ENCODE measurements at places on chromosomes 7 and 10. TPM values are rescaled to one million over a fixed set of nuclear protein-coding genes. Genes with fewer than 3 reads are reported as not detected.

Gene CAMK1D
- 6.0 TPM for total RNA-seq

DNA sequence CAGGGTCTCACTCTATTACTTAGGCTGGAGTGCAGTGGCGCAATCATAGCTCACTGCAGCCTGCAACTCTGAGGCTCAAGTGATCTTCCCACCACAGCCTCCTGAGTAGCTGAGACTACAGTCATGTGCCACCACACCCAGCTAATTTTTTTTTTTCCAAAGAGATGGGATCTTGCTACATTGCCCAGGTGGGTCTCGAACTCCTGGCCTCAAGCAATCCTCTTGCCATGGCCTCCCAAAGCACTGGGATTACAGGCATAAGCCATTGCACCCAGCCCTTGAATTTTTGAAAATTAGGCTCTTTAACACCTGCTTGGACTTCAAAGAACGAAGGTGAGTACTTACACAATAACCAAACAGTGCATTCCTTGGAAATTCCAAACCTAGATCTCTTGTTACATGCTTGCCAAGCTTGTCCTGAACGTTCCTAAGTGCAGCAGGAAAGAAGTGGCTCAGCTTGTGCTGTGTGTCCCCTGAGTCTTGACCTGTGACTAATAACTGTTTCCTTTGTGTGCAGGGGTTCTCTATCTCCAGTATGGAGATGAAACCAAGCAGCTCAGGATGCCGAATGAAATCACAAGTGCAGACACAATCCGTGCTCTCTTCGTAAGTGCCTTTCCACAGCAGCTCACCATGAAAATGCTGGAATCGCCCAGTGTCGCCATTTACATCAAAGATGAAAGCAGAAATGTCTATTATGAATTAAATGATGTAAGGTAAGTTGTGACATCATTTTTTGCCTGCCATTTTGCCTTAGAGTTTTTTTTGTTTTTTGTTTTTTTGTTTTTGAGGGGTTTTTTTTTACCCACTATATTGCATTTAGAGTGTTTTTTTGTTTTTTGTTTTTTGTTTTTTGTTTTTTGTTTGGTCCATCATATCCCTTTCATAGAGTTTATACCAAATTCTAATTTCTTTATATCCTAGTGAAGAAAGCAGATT lies 223.8 kb downstream of the KIAA1217 start:
- DNase-seq: no peak

DNA sequence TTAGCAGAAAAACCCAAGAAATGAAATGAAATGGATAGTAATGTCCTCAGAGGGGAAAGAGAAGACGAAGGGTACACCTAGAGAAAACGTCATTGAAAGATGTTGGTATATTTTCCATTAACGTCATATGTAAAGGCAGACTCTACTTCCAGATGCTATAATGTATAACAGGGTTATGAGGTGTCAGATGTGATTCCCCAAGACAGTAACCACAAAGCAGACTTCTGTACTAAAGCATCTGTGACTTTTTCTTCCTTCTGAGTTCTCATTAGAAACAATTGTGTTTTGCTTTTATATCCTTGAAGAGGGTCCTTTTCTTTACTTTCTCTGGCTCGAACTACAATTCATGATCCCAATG lies 37.4 kb downstream of the LRRC72 start:
- DNase-seq: no peak

DNA sequence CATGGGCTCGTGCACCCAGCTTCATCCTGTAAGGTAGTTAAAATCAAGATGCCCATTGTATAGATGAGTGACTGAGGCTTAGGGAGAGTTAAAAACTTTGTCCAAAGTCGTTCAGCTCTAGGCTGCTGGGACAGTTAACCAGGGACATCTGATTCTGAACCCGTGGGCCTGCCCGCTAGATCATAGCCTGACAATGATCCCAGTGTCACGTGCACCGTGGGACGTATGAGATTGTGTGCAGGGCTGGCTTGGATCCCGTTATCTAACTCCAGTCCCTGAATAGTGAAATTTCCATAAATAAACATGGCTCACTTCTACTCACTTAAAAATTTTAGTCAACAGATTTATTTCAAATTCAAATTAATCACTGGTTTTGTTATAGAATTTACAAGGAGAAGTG lies 24.9 kb downstream of the C10orf120 start:
- DNase-seq: no peak

GRCh38 chr7:86964973-86965726 lies 94.3 kb downstream of the ELAPOR2 start:
- no peak for DNase-seq

Gene C10orf62
- 1.2 TPM for total RNA-seq

- no peak for DNase-seq
Observed at GRCh38 chr7:28149291-28150101, 31.1 kb downstream of the JAZF1 start.

DNA sequence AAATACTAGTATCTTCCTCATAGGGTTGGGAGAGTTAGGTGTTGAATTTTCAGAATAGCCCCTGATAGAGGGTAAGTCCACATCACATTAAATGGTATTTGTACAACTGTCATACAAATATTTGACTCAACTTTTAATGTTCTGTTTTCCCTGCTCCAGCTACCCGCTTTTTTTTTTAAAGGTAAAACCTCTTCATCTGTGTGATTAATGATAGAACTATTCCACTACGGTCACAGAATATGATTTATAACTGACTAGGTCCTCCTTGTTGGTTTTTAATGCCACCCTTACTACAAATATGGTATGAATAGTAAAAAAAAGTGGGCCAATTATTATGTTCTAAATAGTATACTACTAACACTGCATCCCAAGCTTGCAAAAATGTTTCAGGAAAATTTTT lies 15.6 kb upstream of the NRP1 start:
- DNase-seq: no peak

Gene SVOPL
- total RNA-seq: not detected

Gene LEP
- total RNA-seq: 306 TPM

DNA sequence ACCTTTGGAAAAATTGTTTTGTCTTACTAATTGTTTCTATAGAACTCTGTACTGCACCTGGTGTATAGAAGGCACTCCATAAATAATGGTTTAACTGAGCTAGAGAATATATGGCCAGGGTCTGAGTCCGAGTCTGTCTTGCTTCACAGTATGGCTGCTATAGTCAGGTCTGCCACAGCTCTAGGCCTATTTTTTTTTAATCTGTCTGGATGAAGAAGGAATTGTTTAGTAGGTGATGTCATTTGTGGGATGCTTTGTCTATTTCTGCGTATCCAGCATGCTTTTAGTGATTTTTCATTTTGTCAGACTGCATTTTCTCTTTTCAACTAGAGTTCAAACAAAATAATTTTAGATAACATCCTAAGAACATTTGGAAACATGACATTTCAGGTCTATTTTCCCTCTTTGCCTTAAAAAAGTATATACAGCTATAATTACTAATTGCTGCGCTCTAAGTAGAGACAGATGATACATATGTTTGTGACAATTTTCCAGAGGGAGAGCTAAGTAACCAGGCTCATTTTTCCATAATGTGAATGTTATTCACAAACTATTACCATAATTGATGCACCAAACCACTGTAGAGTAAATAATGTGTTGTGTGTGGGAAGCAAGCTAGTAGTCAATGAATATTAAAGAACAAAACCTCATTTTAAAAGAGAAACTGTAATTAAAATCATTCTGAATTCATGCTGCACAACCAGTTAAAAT lies 361.7 kb downstream of the AUTS2 start:
- DNase-seq: no peak

- no peak for DNase-seq
Observed at GRCh38 chr7:122831436-122831835, 54.8 kb downstream of the CADPS2 start.

Gene PPP1R3C
- total RNA-seq: 6.2 TPM

GRCh38 chr7:155021699-155022145 lies 18.8 kb upstream of the PAXIP1 start:
- no peak for DNase-seq

GRCh38 chr10:131211559-131211958 lies 100.0 kb downstream of the TCERG1L start:
- DNase-seq: no peak

- DNase-seq: no peak
Observed at GRCh38 chr10:95675403-95676116, 18.2 kb downstream of the TCTN3 start.

Gene SCIN
- 4.3 TPM for total RNA-seq

GRCh38 chr10:50604049-50604640 lies 19.6 kb downstream of the SGMS1 start:
- DNase-seq: no peak

GRCh38 chr7:1302936-1303335 lies 70.3 kb downstream of the UNCX start:
- DNase-seq: no peak

GRCh38 chr10:15120523-15120922 lies 23.4 kb downstream of the RPP38 start:
- no peak for DNase-seq

DNA sequence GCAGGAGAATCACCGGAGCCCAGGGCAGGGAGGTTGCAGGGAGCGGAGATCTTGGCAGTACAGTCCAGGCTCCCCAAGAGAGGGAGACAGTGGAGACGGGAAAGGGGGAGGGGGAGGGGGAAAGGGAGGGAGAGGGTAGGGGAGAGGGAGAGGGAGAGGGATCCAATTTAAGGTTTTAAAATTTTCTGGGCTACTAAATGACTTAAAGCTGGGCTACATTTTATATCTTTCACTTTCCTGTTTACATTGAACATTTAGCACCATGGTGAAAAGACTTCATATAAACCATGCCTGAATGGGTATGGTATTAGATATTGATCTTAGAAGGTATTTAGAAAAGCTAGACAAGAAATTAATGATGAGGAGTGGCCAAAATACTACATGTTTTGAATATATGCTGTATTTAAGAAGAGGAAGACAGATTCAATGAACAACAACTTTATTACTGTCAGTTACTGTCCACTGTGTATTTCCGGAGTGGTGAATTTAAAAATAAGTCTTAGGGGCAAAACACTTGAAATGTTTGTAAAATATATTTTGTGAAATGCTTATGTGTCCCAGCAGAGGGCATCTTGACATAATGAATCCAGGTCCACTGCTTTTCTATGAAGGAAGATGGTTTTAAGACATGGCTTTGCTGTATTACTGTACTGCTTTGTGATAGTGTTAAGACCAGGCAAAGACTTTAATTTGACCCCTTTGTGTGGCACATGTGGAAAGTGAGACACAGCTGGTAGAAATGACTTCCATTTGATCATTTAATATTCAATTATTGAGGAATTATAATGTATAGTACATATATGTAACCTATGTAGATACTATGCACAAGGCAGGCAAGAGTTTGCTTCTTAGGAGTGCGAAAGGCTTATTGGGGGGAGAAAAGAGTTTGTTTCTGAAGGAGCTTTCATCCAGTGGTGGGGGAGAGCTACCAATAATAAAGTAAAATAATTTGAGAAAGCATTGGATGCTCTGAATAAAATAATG lies 52.8 kb downstream of the NRF1 start:
- DNase-seq: no peak

DNA sequence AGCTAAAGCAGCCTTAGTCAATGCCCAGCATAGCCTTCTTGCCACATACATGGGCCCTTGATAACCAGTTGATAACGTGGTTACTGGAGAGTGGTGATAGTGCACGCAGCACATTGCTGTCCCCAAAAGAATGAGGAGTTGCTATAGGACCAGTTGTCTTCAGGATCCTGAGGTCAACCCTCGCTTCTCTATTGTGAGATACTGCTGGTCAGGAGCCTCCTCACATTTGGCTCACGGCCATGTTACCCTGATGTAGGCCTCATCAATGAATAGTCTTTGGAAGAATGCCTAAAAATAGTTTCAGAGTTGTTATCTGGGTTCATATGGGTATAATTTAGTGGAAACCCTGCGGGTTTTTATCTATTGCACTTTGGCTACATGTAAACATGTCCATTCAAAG lies 230.7 kb downstream of the VTI1A start:
- no peak for DNase-seq

DNA sequence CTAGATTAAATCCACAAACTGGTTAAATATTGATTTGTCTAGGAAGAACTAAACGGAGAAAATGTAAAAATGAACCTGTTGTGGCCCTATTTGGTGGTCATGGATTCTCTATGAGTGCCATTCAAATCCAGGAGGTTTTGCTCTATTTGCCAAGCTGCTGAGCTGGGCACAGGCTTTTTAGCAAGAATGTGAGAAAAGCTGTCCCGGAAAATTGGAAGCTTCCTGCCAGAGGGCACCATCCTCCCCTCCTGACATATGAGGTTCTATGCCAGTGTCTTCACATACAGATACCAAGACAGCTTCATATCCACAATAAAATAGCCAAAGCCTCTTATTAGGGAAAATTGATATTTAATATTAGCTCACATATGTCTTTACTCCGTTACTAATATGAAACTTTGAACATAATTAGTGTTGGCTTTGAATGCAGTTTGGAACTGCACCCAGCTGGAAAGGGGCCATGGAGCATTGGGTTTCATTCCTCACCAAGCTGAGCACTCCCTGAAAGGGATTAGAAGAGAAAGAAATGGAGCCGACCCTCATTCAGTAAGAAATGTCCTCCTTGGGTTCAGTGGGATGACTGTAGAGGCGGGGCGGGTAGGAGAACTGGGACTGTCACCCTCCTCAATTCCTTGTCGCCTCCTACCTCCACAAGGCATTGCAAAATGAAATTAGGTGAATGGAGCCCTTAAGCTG lies 47.8 kb downstream of the NRCAM start:
- no peak for DNase-seq

Gene TCAF2
- total RNA-seq: 7.7 TPM

- DNase-seq: no peak
Observed at GRCh38 chr7:94675356-94675755, 19.4 kb upstream of the SGCE start.

DNA sequence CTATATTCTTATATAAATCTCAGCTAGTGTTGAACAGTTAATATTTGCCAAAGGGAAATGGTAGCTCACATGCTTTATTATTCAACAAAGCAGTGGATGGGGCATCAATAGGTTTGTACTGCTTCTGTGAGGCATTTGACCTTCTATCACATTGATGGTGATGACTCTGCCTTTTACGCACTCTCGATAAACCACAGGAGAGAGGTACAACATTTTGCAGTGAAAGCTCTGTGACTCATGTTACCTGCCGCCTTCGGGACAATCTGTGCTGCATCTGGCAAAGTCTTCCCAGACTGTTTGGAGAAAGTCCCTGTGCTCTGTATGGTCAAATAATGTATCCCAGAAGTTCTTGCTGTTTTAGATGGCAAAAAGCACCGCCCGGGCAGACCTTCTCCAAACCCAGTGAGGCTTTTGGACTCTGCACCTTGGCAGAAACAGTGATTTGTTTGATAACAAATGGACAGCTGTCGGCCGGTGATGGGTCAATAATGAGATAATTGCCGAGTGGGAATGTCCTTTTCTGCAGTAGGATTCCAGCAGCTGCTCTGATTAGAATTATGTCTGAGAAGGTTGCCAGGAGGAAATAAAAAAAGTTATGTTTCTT lies 61.0 kb downstream of the PLPP4 start:
- DNase-seq: no peak

Data from omental fat pad (tissue), 4 donors.